ENCODE measurements at places on chromosomes 1 and 21.
A peak's percentile ranks its signal among the peaks of the same experiment; 100 is the strongest.

DNA sequence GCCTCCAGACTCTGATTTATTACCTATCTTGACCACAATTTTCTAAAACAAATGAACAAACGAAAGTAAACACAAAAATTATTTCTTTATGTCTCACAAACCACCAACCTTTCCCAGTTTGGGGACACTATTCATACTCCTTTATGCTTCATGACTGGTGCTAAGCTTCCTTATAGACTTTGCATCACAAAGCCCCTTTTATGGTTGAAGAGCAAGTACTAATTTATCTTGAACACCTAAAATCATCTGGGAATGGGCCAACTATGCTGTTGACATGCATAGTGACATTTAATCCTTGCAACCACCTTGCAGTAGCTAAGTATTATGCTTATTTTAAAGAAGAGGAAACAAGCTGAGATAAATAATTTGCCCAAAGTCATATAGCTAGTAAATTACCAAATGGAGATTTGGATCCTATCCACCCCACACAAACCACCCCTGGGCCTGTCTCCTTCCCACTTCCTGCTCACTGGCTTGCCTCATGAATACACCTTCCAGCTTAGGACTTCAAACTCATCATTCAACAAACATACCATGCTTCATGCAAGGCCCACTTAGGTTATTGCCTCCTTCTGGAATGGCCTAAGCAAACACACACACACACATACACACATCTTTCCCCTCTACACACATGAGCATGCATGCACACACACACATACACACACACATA is 192.2 kb downstream of the PLPP3 start:
- H3K4me3 ChIP-seq = no peak overlapping the region
- no peaks in the 10 kb centered on the region for H3K36me3 ChIP-seq
- no peak for DNase-seq
- H3K27ac ChIP-seq = no peak overlapping the region

GRCh38 chr1:186289943-186290545 is 85.0 kb downstream of the TPR start:
- no peak overlapping the region for H3K4me3 ChIP-seq
- H3K27me3 ChIP-seq = no peaks in the 10 kb centered on the region
- DNase-seq = no peak

GRCh38 chr21:28066596-28067387 is 925.9 kb downstream of the LTN1 start:
- H3K27me3 ChIP-seq = no peaks in the 10 kb centered on the region
- no peak overlapping the region for H3K27ac ChIP-seq
- H3K4me1 ChIP-seq = no peaks in the 10 kb centered on the region
- H3K4me3 ChIP-seq = no peak overlapping the region
- H3K36me3 ChIP-seq = no peaks in the 10 kb centered on the region

DNA sequence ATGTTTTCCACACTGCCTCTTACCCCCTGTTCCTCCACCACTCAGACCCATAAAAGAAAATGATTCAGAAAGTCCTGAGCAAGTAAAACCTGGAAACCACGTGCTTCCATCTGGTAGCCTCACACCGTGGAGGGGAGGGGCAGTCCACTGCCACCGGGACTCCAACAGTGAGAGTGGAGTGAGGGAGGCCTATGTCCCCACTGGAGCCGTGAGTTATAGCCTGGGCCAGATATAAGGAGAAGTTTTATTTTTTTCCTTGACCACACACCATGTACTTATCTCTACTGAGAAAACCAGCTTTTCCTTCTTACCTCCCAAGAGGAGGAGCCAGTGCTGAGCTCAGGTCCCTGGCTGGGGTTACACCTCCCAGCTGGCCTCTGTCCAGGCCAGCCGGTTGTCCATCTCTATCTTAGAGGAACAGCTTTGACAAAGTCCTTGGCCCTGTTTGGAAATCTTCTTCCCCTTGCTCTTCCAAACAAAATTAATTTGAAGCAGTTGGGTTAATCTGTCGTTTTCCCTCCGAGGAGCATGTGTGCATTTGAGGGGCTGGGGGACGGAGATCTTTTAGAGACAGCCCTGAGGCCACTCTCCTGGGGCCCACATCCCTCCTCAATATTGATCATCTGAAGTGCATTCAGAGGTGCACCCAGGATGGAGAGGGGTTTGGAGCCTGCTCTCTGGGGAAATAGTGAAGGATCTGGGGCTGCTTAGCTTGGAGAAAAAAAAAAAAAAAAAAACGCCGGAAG is 49.1 kb upstream of the SERBP1 start:
- H3K27ac ChIP-seq = peak overlapping the region; percentile 1
- peak; percentile 19 for DNase-seq
- no peaks in the 10 kb centered on the region for H3K36me3 ChIP-seq
- peaks cover 3% of the 10 kb centered on the region for H3K4me1 ChIP-seq
- H3K4me3 ChIP-seq = peak overlapping the region; percentile 16

DNA sequence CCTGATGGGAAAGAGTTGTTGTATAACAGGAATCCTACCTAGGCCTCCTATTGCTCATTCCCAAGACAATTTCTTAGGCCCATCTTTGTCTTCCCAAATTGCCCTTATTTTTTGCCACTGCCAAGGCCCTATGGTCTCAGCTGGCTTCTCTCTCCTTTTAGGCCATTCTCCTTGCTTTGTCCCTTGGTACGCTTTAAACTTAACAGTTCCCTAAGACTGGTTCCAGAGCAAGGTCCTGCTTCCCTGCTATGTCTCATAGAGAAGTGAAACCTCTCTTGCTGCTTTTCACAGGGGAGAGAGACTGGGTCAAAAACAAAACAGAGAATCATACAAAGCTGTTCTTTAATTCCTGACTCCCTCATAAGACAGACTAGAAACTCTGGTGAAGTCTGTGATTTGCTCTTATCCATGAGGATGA is 77.1 kb downstream of the XCL2 start:
- no peaks in the 10 kb centered on the region for H3K36me3 ChIP-seq
- peaks cover 3% of the 10 kb centered on the region for H3K4me1 ChIP-seq
- DNase-seq = no peak
- H3K27ac ChIP-seq = peak overlapping the region; percentile 54

DNA sequence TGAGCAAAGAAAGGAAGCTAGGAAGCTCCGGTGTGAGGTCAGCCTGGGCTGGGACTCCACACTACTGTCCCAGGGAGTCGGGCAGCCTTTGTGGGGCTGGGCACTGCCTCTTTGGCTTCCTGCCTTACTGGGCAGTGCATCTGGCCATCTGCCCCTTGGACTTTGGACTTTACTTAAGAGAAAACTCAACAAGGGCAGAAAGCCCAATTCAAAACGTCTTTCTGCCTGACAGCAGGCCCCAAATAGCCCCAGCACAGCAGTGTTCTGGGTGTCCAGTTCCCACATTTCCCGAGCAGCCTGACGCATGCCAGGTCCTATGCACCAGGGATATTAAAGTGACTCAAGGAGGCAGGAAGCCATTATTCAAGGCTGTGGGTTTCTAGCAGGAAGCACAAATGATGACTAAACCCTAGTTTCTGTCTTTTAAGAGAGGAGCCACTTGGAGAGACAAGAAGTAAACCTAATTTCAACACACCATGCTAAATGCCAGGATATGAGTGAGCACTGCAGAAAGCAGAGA is 37.9 kb upstream of the EDEM3 start:
- peak overlapping the region; percentile 79 for H3K27ac ChIP-seq
- peak; percentile 96 for DNase-seq
- peaks cover 28% of the 10 kb centered on the region for H3K36me3 ChIP-seq
- peaks cover 6% of the 10 kb centered on the region for H3K4me1 ChIP-seq
- no peak overlapping the region for H3K4me3 ChIP-seq

DNA sequence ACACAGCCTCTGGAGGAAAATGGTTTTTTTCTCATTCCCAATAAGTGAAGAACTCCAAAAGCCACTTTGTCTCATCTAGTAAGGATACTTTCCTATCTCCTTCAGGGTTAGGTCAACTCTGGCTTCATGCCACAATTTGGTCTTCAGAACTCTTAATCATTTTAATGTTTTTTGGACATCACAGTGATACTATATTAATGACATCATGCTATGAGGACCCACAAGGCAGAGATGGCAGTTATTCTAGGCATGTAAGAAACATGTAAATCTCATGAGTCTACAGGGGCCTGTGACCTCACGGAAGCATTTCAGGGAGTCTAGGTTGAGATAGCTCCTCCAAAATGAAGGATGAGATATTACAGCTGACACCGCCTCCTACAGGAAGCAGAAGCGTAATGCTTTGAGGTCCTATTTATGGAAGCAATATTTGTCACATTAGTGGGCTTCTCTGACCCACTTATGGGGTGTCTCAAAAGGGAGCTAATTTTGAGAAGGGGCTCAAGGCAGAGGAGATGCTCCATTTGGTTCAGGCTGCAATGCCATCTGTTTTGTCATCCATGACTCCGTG is 5.0 kb upstream of the GPR137B start:
- H3K4me1 ChIP-seq = peaks cover 4% of the 10 kb centered on the region
- H3K4me3 ChIP-seq = no peak overlapping the region
- H3K27ac ChIP-seq = no peak overlapping the region
- H3K27me3 ChIP-seq = no peaks in the 10 kb centered on the region

DNA sequence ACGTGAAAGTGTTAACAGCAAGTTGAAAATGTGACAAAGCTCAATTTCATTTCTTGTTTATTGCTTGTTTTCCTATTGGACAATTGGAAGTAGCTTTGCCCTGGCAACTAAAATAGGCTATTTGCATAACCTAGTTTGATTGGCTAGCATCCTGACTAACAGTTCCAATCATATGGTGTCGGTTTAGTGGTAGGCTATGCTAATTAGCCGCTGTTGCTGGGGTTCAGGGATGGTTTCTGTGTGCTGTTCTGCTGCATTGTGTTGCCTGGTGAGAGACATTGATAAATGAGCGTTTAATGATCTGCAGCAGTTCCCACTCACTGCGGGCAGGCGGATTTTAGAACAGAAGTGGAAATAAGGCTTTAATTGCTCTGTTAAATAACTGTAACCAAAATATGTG is 68.5 kb downstream of the DYRK1A start:
- peaks cover 9% of the 10 kb centered on the region for H3K4me1 ChIP-seq
- no peaks in the 10 kb centered on the region for H3K27me3 ChIP-seq
- H3K4me3 ChIP-seq = no peak overlapping the region
- no peak overlapping the region for H3K27ac ChIP-seq
